T-helper 17 cell (primary cell): ENCODE measurements at places on chromosomes 2 and 18.

DNA sequence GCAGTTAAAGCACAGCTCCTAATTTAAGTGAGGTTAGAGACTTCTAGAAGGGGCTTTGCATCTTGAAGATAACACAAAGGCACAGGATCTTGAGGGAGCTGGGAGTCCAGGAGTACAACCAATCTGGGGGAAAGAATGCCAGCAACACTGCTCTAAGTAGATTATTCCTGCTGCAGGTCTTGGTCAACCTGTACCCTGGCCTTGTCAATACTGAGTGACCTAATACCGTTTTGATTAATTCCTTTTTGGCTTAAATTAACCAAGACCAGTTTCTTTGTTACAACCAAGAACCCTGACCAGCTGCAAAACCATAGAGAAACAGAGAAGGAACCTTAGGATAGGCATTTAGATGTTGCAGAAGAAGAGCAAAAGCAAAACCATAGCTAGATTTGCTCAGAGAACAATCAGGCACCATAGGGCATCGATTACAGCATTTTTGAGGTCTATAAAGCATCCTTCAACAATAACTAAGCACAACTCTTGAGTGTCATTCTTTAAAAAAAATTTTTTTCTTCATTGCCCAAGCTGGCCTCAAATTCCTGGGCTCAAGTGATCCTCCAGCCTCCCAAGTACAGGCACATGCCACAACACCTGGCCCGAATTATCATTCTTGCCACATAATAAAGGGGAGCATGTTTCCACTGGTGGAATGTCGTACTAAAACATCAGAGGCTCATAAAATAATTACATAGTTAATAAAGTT is 6.3 kb downstream of the STARD7 start:
- H3K4me3 ChIP-seq = peak overlapping the region; percentile 63
- H3K4me1 ChIP-seq = peaks cover 62% of the 10 kb centered on the region
- peaks cover 2% of the 10 kb centered on the region for H3K36me3 ChIP-seq
- no peak for DNase-seq
- no peaks in the 10 kb centered on the region for H3K27me3 ChIP-seq

DNA sequence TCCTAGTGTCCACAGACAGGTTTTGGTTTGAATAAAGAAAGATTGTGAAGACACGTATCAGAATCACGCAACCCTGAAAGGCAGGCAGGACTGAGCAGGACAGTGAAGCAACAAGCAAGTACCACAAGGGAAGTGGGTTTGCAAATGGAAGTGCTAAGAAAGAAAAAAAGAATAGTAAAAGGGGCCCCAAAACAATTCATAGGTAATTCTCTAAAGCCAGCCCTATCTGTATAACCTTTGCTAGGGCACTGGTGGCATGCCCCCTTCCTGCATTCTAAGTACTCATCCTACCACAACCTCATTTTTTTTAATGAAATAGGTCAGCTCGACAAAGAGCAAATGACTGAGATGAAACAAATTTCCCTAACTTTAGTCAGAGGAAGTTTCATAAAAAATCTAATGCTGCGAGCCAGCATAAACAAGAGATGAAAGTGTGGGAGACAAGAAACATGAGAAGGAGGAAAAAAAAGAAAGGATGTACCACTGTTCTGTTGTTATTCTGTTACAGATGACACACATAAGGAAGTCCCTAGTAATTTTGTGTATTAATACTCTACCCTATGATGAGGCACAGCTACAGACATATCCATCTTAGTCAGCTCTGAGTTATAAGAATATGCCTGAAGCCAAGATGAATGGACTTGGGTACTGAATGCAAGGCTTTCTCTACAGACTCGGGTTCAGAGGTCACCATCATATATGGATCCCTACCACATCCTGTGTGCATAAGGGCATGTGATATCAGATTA is 32.2 kb downstream of the IKZF2 start:
- H3K27ac ChIP-seq = peak overlapping the region; percentile 90
- no peaks in the 10 kb centered on the region for H3K27me3 ChIP-seq
- H3K36me3 ChIP-seq = no peaks in the 10 kb centered on the region
- peaks cover 19% of the 10 kb centered on the region for H3K4me1 ChIP-seq

- H3K27me3 ChIP-seq = no peaks in the 10 kb centered on the region
- H3K4me3 ChIP-seq = no peak overlapping the region
- H3K27ac ChIP-seq = no peak overlapping the region
- DNase-seq = no peak
Measured at GRCh38 chr2:159283529-159283928, 3.0 kb downstream of the WDSUB1 start.

DNA sequence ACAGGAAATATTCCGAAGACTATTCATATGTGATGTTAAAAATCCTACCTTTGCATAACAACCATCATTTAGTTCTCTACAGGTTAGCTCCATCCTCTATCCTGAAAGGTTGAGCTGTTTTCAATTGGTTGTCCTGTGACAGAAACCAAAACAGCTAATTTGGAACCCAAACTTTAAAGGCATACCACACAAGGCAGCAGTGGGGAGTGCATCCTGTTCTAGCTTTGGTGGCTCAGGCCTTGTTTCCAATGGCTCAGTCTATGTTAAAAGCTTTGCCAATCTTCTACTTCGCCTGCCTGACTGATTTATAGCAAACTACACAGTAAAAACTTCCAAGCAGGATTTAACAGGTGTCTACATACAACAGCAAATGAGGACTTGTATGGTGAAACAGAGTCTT is 3.2 kb downstream of the CD226 start:
- no peak for DNase-seq
- no peaks in the 10 kb centered on the region for H3K27me3 ChIP-seq
- H3K27ac ChIP-seq = no peak overlapping the region
- peaks cover 51% of the 10 kb centered on the region for H3K4me1 ChIP-seq
- peak overlapping the region; percentile 78 for H3K4me3 ChIP-seq
- H3K36me3 ChIP-seq = peaks cover 15% of the 10 kb centered on the region

GRCh38 chr18:5095239-5095638 is 101.8 kb downstream of the AKAIN1 start:
- no peak overlapping the region for H3K27ac ChIP-seq
- peaks cover 18% of the 10 kb centered on the region for H3K27me3 ChIP-seq
- H3K36me3 ChIP-seq = no peaks in the 10 kb centered on the region
- no peaks in the 10 kb centered on the region for H3K4me1 ChIP-seq
- DNase-seq = no peak

GRCh38 chr18:10419420-10420103 is 34.9 kb upstream of the APCDD1 start:
- no peaks in the 10 kb centered on the region for H3K36me3 ChIP-seq
- H3K4me3 ChIP-seq = no peak overlapping the region
- no peaks in the 10 kb centered on the region for H3K4me1 ChIP-seq
- DNase-seq = no peak
- H3K27me3 ChIP-seq = peaks cover 23% of the 10 kb centered on the region

DNA sequence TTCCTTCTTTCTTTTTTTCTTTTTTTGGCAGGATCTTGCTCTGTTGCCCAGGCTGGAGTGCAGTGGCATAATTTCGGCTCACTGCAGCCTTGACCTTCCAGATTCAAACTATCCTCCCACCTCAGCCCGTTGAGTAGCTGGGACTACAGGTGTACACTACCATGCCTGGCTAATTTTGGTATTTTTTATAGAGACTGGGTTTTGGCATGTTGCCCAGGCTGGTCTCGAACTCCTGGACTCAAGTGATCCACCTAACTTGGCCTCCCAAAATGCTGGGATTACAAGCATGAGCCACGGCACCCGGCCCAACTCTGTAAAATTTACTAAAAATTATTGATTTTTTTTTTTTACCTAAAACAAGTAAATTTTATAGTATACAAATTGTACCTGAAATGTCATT is 360.8 kb downstream of the ALK start:
- H3K27ac ChIP-seq = no peak overlapping the region
- no peaks in the 10 kb centered on the region for H3K4me1 ChIP-seq
- H3K27me3 ChIP-seq = peaks cover 39% of the 10 kb centered on the region
- H3K36me3 ChIP-seq = no peaks in the 10 kb centered on the region
- no peak for DNase-seq

- H3K27me3 ChIP-seq = peaks cover 40% of the 10 kb centered on the region
- H3K4me3 ChIP-seq = no peak overlapping the region
- peaks cover 1% of the 10 kb centered on the region for H3K4me1 ChIP-seq
- H3K27ac ChIP-seq = no peak overlapping the region
Measured at GRCh38 chr18:621291-622043, 24.7 kb downstream of the CLUL1 start.

GRCh38 chr18:28018351-28018750 is 158.6 kb downstream of the CDH2 start:
- H3K36me3 ChIP-seq = no peaks in the 10 kb centered on the region
- H3K27me3 ChIP-seq = no peaks in the 10 kb centered on the region
- no peak overlapping the region for H3K4me3 ChIP-seq
- no peaks in the 10 kb centered on the region for H3K4me1 ChIP-seq
- no peak overlapping the region for H3K27ac ChIP-seq
- no peak for DNase-seq

DNA sequence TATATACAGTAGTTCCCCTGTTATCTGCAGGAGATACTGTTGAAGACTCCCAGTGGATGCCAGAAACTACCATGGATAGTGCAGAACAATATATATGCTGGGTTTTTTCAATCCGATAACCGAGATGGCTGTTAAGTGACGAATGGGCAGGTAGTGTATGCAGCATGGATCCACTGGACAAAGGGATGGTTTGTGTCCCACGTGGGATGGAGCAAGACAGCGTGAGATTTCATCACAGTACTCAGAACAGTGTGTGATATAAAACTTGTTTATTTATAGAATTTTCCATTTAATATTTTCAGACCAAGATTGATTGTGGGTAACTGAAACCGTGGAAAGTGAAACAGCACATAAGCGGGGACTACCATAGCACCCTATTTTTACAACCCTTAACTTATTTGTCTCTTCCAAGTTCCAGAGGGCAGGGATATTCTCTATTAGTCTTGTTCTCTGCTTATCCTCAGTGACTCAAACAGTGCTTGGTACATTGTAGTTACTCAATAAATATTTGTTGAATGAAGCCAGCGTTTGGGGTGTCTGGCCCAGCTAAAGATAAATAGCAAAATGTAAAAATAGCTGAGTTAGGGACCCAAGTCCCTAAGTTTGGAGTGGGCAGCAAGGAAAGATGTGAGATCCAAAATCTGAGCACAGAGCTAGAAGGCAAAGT is 50.0 kb downstream of the RHBDD1 start:
- H3K36me3 ChIP-seq = peaks cover under 1% of the 10 kb centered on the region
- DNase-seq = no peak
- H3K27ac ChIP-seq = peak overlapping the region; percentile 24
- no peaks in the 10 kb centered on the region for H3K27me3 ChIP-seq

GRCh38 chr2:151841047-151841424 is 12.8 kb upstream of the ARL5A start:
- no peak overlapping the region for H3K27ac ChIP-seq
- no peaks in the 10 kb centered on the region for H3K4me1 ChIP-seq
- H3K36me3 ChIP-seq = no peaks in the 10 kb centered on the region
- no peak for DNase-seq
- no peak overlapping the region for H3K4me3 ChIP-seq
- peaks cover 5% of the 10 kb centered on the region for H3K27me3 ChIP-seq

DNA sequence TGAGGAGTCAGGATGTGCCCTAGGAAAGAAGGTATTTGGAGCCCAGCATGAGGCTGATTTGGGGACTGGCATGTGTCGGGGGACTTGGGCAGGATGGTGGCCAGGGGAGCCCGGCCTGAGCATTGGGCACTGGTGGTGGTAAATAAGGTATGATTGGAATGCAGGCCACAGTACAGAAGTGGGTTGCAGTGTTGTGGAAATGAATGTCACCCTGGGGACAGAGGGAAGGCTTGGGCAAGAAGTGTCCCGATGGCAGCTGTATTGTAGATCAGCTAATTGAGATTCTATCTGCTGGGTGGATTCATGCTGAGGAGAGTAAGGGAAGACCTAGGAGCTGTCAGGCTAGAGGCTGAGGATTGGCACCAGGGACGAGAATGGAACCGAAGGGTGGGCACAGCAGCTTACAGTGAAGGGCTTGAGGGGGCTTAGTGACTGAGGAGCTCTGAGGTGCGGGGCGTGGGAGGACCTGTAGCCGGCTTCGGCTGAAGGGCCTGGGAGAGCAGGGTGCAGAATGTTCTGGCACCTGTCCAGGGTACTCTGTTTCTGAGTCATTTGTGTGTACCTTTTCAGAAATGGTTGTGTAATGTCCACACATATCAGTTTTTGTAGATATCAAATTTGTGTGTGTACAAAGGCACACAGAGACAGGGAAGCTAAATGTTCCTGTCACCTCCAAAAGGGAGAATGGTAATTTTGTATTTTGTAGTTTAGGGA is 170.2 kb downstream of the PRKCE start:
- H3K4me1 ChIP-seq = peaks cover 22% of the 10 kb centered on the region
- H3K27ac ChIP-seq = no peak overlapping the region
- peaks cover 5% of the 10 kb centered on the region for H3K27me3 ChIP-seq
- H3K36me3 ChIP-seq = peaks cover 3% of the 10 kb centered on the region
- no peak overlapping the region for H3K4me3 ChIP-seq

DNA sequence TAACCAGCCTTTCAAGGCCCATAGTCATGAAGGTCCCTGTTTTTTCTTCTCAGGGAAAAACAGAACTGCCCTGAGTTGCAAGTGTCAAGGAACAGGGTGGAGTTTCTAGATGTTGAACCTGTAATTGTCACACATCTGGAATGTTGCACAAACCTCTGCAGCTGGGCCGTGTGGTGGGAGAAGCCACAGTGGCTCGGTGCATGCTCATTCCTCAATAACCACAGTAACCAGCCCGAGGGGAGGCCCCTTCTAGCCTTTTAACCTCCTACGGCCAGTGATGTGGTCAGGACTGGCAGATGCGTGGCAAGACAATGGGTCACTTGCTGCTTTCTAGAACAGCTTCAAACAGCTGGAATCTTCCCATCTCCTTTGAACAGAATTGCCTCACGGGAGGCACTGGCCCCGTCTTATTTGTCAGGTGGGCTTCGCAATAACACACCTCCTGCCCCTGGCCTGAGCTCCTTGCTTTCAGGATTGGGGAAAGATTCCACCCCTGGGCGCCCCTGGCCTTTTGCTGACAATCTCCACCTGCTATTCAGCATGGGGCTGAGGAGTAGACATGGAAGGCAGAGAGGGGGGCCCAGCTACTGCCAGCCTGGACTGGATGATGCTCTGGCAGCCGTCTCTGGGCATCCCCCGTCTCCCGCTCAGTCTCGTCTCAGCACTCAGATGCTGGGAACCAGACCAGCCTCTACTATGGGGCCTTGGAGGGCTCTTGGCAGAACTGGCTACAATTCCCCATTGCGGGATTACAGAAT is 102.9 kb downstream of the KLHL29 start:
- peaks cover 15% of the 10 kb centered on the region for H3K4me1 ChIP-seq
- H3K4me3 ChIP-seq = peak overlapping the region; percentile 62
- no peak for DNase-seq
- peak overlapping the region; percentile 49 for H3K27ac ChIP-seq
- H3K27me3 ChIP-seq = peaks cover 43% of the 10 kb centered on the region

GRCh38 chr2:53242090-53242489 is 525.5 kb upstream of the CHAC2 start:
- H3K4me1 ChIP-seq = no peaks in the 10 kb centered on the region
- no peaks in the 10 kb centered on the region for H3K27me3 ChIP-seq
- no peak overlapping the region for H3K4me3 ChIP-seq
- no peaks in the 10 kb centered on the region for H3K36me3 ChIP-seq

- H3K4me3 ChIP-seq = no peak overlapping the region
- no peak overlapping the region for H3K27ac ChIP-seq
- DNase-seq = no peak
- no peaks in the 10 kb centered on the region for H3K27me3 ChIP-seq
- no peaks in the 10 kb centered on the region for H3K4me1 ChIP-seq
- no peaks in the 10 kb centered on the region for H3K36me3 ChIP-seq
Measured at GRCh38 chr2:51218047-51218446, 186.1 kb upstream of the NRXN1 start.

- H3K36me3 ChIP-seq = no peaks in the 10 kb centered on the region
- no peak for DNase-seq
- no peak overlapping the region for H3K4me3 ChIP-seq
- H3K27me3 ChIP-seq = no peaks in the 10 kb centered on the region
- H3K27ac ChIP-seq = no peak overlapping the region
Measured at GRCh38 chr2:239220341-239220740, 180.5 kb downstream of the HDAC4 start.
